Lung (tissue), 17 donors: ENCODE measurements at places on chromosomes 16 and 17. TPM values are rescaled to one million over a fixed set of nuclear protein-coding genes. Genes with fewer than 3 reads are reported as not detected.

The SEPHS2 gene
- 68.6 TPM for polyA plus RNA-seq

The CRYBA1 gene
- not detected for polyA plus RNA-seq

The LGALS9B gene
- polyA plus RNA-seq, result 1.1 TPM

The FNDC8 gene
- not detected for polyA plus RNA-seq

The PPY gene
- not detected for polyA plus RNA-seq

The TBC1D3G gene
- not detected for polyA plus RNA-seq
